ENCODE measurements at places on chromosomes 2 and 18.

- no peak for DNase-seq
These were observed 442.2 kb downstream of the DSEL start for GRCh38 chr18:67074309-67074708.

DNA sequence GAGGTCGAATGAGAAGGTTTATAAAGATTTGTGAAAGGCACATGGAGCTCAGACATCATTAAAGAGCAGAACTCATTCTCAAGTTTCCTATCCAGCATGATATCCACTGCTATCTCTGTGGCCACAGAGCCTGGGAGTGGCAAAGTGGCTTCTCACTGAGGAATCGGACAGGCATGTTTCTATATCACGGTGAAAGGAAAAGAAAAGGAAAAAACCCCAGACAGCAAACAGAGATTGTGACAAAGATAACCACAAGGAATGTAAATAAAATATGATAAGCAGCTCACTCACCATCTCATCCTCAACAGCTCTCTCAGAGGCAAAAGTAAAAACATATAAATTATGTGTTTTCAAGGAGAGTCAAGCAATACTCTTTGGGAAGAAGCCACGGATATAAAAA lies 2.5 kb downstream of the PID1 start:
- DNase-seq = no peak

GRCh38 chr2:96663177-96663576 lies 20.6 kb downstream of the FER1L5 start:
- no peak for DNase-seq

GRCh38 chr2:202104286-202104870 lies 31.3 kb downstream of the KIAA2012 start:
- no peak for DNase-seq

DNA sequence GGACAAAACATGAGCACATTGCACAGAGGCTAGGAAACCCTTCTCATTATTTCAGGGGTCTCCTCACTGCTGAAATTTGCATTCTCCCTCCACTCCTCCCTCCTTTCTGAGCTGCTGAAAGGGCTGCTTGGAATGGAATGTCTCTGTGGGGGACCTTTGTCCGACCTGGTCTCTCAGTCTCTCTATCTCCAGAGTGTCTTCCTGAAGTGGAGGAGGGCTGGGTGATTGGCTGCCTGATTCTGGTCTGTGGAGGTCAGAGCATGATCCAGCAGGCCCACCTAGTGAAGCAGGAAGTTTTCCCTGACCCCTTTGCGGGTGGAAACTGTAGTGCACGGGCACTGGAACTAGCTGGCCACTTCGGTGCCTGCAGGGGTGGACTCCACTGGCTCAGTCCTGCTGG lies 560.5 kb upstream of the HS6ST1 start:
- DNase-seq = no peak

DNA sequence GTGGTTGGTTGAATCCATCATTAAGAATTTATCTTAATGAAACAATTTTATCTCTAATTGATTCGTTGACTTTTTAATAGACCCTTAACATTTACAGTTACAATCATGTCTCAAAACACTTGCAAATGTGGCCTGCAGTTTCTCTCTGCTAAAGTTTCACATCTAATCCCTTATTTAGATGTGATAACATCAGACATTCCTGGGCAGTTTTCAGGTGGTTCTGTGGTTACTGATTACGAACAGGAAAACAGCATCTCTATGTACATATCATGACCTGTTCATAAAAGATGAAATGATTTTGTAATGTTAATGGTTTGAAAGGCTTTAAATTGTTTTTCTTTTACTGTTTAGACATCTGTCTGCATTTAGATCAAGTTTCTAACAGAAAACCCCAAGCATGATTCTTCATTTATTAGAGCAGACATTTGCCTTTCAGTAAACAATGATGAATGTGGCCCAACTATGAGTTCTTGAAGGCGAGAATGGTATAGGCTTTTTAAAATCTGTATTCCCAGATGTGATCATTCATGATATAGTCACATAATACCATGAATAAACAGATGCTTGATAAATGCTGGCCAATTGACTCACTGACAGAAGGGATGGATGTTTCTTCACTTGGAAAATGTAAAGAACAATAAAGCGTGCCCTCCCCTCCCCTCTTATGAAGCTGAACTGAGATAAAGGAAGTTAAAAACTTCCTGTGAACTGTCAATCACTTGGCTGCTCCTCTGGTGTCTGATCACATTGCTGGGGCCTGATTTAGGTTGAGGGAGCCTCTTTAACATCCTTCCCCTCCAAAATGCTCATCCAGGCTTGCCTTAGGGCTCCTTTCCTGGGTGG lies 3.5 kb downstream of the CAPN14 start:
- DNase-seq = no peak

- DNase-seq = no peak
These were observed 293.3 kb downstream of the MTX2 start for GRCh38 chr2:176562359-176563078.
